Dermis microvascular lymphatic vessel endothelial cell (primary cell): ENCODE measurements at places on chromosomes 2 and 18.
A peak's percentile ranks its signal among the peaks of the same experiment; 100 is the strongest.

- DNase-seq = no peak
These were observed 779.7 kb upstream of the PKDCC start for GRCh38 chr2:41267929-41268659.

DNA sequence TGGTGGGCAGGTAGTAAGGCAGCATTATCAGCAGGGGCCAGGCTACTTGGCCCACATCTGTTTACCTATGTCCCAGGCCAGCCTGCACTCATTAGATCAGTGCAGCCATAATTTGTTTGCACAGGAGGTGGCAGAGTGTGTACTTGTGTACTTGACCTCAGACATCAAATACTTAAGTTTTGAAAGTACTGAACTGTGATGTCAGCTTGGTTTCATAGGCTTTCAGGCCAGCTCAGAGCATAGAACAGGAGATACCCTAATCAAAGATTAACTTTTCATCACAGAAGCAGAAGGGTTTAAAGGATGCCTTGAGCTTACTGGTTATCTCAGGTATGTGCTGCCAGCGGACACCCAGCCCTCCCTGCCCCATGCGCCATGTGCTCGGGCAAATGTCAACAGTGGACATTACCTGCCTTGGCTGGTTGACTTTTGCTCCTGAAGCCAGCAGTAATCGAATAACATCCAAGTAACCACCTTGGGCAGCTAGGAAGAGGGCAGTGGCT, 33.2 kb downstream of the ANKRD29 start:
- no peak for DNase-seq

DNA sequence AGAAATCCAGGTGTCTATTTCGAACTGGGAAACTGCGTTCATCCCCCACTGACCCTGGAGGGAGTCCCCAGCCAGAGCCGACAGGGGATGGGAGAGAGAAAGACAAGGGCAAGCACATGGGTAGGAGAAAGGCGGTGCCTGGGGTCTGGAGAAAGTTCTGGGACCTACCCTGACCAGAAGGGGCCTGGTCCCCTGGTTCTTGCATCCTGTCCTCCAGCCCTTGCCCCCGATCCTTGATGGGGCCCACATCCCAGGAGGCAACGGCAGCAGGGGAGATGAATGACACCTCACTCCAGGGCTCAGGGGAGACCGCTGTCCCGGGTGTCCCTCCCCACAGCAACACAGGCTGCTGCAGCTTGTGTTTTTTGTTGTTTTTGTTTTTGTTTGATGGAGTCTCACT, 4.9 kb downstream of the ADCY3 start:
- no peak for DNase-seq

DNA sequence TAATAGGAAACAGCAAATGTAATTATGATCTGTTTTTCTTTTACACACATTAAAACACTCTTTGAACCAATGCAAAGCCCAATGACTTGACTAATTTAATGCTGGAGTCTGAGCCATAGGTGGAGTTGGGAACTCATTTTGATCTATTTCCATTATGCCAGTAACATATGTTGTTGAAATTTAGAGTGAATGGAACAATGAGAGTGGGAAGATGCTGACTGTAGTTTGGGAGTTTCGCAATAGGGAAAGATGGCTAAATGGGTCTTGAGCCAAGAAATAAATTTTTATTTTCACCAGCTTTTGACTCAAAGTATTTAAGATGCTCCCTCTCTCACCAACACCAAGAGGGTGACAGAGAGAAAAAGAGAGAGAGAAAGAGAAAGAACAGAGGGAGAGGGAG, 246.7 kb downstream of the DLGAP1 start:
- no peak for DNase-seq

- no peak for DNase-seq
These were observed 65.9 kb downstream of the LONRF2 start for GRCh38 chr2:100256416-100256815.

GRCh38 chr2:74715880-74716279, 61.8 kb downstream of the SEMA4F start:
- no peak for DNase-seq

DNA sequence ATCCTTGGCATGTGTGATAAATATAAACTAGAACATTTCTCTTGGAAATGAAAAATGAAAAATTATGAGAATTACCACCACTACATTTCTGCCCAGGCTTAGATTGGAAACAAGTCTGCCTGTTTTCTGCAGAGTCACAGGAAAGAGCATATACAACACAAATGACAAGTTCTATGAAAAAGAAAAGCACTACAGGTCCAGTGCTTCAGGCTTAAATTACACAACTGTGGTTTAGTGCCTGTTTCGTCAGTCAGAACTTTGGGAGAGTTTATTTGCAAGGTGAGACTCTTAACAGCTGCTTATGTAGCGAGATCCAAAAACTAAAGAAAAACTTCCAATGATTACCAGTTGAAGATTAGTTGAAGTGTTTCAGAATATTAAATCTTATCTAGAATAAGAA, 68.9 kb downstream of the RTN4 start:
- DNase-seq = no peak

DNA sequence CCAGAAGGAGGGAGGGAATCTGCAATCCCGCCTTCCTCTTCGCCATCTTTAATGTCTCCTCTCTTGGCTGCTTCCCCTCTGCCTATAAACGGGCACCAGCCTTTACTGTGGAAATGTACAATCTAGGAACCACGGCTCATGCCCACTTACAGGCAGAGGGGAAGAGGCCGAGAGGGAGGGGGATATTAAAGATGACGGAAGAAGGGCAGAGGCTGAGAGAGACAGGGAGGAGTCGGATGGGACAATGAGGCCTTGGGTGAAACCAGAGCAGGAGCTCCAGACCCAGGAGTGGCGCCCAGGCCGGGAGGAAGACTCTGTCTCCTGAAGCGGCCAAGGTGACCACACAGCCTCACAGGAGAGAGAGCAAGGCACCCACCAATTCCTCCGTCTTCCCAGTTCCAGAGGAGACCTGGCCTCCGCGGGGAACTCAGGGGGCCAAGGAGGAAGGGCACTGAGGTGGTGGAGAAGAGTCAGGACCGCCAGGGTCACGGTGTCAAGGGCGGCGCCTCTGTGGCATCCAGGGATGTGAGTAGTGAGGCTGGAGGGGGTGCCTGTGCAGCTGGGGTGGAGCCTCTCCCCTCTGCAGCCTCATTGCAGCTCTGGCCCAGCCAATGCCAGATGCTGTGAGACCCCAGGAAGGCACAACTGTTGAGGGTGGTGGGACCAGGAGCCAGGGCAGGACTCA, 67.8 kb downstream of the CIB4 start:
- DNase-seq = no peak

- DNase-seq = peak; percentile 23
These were observed 12.2 kb upstream of the ME2 start for GRCh38 chr18:50866765-50867164.

DNA sequence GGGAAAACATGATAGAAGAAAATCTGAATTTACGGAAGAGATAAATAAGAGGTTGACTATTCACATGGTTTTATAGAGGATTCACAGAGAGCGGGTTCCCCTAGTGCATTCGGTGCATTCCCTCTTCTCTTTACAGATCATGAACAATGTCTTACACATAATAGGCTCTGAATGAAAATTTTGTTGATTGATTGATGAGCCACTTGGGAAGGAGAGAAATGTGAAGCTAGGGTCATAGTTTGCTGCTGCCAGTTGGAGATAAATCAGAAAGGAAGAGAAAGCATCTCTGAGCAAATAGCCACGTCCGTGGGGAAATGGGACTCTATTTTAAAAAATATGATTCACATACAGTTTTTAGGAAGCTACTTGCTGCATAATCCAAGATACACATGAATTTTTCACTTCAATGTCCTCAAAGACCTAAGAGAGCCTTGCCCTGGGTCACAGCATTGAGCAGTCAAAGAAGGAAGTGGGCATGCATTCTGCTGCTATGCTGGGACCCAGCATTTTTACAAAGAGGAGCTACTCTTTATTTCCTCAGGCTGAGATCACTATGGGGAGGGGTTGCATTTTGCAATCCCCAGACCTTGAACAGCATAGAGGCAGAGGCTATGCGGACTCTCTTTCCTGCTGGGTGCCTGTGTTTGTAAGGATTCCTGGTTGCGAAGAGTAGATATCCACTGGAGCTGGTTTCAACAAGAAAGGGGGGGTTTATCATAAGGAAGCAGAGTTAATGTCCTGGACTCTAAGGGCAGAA, 395.3 kb downstream of the TSN start:
- DNase-seq = peak; percentile 50

DNA sequence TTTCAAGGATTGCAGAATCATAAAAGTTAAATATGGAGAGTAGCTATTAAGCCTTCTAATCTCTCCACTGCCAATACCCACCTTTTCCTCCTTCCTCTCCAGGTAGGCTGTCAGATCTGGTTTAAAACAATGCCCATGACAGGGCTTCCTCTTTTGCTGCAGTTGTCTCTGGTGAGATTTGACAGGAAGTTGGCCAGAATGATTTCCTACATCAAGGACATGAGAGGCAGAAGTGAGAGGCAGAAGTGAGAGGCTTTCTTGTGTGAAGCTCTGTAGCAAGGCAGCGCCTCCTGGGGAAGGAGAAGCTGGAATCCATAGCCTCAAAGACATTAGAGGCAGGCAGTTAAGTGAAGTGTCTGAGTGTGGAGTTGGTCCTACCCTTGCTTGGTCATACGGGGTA, 385.7 kb downstream of the HRH4 start:
- no peak for DNase-seq

- DNase-seq = no peak
These were observed 7.2 kb downstream of the NPC1 start for GRCh38 chr18:23578891-23579653.

DNA sequence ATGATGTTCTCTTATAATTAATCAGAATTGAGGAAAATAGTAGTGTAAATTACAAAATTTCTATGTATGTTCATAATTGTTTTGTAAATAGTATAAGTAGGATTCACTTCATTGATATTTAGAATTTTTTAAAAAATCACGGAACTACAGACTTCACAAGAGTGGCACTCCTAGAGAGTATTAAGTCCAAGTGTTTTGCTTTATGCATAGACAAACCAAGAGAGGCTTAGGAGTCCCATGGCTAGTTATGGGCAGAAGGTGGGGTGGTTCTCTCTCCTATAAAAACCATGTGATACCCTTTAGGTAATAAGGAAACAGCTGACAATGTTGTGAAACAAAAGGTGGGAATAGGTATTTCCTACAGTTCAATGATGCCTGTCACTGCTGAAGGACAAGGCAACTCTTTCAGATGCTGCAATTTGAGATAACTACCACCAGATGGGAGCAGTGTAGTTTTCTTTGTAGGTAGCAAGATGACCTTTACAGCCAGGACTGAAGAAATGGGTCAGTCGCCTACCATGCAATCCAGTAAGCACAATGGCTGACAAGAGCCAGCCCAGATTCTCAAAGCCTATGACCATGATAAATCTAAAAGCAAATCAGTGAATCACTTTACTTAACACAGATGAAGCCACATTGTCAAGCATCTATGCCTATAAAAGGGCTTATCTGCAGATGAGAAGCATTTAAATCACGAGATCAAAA, 83.9 kb downstream of the AAK1 start:
- peak; percentile 84 for DNase-seq

DNA sequence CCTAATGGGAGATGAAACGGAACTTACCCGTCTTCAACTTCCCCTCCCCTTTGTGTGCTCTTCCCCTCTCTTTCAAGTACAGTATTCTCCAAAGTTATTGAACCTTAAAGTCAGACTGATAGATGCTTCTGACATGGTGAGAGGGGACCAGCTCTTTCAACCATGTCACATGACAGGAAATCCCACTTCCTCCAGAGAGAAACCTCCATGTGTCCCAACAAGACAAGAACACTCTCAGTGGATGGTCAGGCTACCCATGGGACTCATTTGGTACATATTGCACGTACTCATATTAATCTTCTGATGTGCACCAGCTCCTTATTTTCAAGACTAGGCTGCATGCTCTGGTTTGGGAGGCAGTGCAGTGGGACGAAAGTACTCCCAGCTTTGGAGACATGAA, 44.6 kb upstream of the REG3G start:
- no peak for DNase-seq

DNA sequence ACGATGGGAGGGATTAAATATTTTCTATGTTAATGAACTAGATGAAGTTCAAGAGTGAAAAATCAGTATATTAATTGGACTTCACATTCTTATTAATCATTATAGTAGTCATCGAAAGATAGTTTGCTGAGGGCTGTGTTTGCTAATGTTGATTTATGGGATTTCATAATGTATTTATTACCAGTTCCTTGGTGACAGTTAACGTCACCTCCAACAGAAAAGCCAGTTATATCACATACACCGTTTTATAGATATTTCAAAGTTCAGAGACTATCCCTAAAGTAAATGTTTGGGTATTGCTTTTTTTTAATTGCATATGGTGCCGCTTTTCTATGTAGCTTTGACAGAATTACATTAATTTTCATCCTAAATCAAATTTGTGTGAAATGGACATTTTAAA, 49.4 kb upstream of the SP5 start:
- no peak for DNase-seq

DNA sequence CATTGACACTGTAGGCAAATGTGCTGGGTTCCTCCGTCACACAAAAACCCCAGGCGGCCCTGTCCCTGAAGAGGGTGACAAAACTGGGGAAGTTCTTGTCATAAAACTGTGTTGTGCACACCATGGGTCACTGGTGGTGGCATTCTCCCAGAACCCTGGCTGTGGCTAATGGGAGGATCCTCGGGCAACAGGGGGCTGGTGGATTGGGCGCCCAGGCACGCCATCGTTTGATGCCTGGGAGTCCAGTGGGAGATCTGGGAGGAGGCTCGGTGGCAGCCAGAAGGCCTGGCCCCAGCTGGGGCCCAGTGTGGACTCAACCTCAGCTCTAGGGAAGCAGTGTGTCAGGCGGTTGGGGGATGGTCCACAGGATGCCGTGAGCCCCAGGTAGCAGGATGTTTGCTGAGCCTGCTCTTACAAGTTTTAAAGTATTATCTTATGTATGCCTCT, 140.7 kb downstream of the ACOXL start:
- no peak for DNase-seq

DNA sequence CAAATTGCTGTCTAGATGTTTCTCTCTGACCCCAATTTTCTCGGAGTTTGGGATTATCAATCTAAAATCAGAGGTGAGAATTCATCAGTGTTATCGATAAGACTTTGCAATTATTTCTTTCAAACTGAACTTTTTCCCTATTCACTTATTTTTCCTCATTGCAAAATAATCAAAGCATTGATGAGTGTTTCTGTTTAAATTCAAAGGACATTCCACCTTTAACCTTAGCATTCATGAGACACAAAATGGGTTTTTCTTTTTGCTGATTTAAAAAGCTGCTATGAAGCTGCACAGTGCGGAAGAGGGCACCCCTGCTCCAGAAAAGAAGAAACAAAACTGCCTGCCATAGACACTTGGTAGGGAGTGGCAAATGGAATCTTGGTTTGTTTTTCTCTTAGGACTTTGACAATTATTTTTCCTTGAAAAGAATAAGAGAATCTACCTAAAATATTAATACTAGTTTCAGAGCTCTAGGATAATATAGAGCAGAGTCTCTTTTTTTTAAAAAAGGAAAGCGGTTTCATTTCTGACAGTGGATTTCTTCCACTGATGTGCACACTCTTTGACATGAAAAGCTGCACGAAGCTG, 203.4 kb downstream of the TGIF1 start:
- DNase-seq = no peak

- DNase-seq = no peak
These were observed 112.1 kb upstream of the MGAT5 start for GRCh38 chr2:134141598-134142340.

- no peak for DNase-seq
These were observed 82.8 kb upstream of the ZNF521 start for GRCh38 chr18:25434745-25435144.

- DNase-seq = no peak
These were observed 1.9 kb upstream of the ZC3H15 start for GRCh38 chr2:186484062-186484735.
